Pancreas (tissue), 10 donors: ENCODE measurements at places on chromosomes 13 and 19. TPM values are rescaled to one million over a fixed set of nuclear protein-coding genes. Genes with fewer than 3 reads are reported as not detected.

Gene GJA3
- 0.15 TPM for total RNA-seq

Gene SIGLEC14
- not detected for total RNA-seq

Gene SLITRK6
- total RNA-seq: 0.25 TPM

DNA sequence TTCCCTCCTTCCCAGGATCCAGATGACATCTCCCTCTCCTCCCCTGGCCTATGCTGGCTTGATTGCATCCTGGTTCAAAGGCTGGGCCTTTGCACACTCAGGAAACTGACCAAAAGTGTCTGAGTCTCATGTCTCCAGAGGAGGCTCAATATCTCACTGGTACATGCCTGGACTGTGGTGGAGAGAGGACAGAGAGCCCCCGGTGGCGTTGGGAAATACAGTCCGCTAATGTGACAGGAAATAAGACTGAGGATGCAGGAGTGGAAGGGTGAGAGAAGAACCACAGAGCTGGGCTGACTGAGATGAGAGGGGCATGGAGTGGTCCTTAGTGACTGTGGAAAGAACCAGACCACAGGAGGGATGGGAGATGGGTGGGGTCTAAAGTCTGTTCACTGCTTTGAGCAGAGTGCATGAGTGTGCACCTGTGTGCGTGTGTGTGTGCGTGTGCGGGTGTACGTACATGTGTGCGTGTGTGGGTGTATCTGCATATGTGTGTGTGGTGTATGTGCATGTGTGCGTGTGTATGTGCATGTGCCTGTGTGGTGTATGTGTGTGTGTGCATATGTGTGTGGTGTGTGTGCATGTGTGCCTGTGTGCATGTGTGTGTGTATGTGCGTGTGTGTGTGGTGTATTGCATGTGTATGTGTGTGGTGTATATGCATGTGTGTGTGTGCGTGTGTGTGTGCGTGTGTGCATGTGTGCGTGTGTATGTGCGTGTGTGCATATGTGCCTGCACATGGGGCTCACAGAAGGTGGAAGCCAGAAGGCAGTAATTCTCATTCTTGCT is 1.9 kb downstream of the SIGLEC5 start:
- H3K4me3 ChIP-seq: no peak overlapping the region
- DNase-seq: no peak
- H3K27me3 ChIP-seq: no peaks in the 10 kb centered on the region
- H3K36me3 ChIP-seq: no peaks in the 10 kb centered on the region

DNA sequence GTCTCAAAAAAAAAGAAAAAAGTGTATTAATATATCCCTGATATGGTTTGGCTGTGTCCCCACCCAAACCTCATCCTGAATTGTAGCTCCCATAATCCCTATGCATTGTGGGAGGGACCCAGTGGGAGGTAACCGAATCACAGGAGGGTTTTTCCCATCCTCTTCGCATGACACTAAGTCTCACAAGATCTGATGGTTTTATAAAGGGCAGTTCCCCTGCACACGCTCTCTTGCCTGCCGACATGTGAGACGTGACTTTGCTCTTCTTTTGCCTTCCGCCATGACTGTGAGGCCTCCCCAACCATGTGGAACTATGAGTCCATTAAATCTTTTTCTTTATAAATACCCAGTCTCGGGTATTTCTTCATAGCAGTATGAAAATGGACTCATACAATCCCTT is 17.7 kb downstream of the STK24 start:
- peaks cover 7% of the 10 kb centered on the region for H3K4me1 ChIP-seq
- H3K4me3 ChIP-seq: no peak overlapping the region
- no peaks in the 10 kb centered on the region for H3K36me3 ChIP-seq
- no peaks in the 10 kb centered on the region for H3K27me3 ChIP-seq
- H3K27ac ChIP-seq: no peak overlapping the region

- peaks cover 5% of the 10 kb centered on the region for H3K4me1 ChIP-seq
- no peaks in the 10 kb centered on the region for H3K27me3 ChIP-seq
- no peak overlapping the region for H3K27ac ChIP-seq
- H3K36me3 ChIP-seq: no peaks in the 10 kb centered on the region
These were observed 5.8 kb downstream of the FTL start for GRCh38 chr19:48970923-48971395.

DNA sequence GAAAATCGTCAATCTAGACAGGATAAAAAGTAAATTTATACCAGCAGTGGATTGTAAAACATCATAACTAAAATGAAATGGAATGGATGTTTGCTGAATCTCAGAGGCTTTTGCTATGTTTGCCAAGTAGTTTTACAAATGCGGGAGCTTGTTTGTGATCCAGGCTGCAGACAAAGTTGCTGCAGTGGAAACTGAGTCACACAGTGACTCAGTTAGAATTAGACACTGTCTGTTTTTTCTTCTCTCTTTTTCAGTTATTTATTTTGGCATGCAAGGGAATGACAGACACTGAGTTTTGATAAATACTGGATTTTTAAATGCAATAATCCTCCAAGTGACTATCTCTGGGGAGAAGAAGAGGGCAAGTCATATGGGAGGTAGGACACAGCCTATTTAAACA is 4.6 kb upstream of the PNMA8A start:
- no peaks in the 10 kb centered on the region for H3K27me3 ChIP-seq
- H3K4me3 ChIP-seq: no peak overlapping the region
- no peaks in the 10 kb centered on the region for H3K36me3 ChIP-seq
- no peak overlapping the region for H3K27ac ChIP-seq
